T-helper 9 cell (primary cell): ENCODE measurements at places on chromosomes 7 and 10.

DNA sequence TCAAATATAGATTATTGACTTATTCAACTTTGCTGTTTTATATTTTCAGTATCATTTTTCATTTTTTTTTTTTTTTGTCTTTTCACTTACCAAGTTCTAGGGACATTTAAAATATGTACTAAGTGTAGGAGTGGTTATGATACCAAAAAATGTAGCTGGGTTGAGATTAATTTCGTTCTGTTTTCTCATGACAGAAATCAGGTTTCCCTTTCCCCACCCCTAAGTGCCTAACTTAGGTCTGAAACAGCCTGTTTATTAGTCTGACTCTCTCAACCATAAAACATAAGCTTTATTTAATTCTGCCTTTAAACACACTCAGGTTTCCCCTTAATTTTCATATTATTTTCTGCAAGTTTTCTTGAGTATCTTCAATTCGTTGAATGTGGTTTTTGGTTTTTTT, 22.1 kb downstream of the TMEM106B start:
- no peak for DNase-seq

GRCh38 chr7:100013328-100013676, 2.1 kb upstream of the ZKSCAN1 start:
- no peak for DNase-seq

- no peak for DNase-seq
These were observed 554.8 kb downstream of the SORCS1 start for GRCh38 chr10:106609470-106610266.

DNA sequence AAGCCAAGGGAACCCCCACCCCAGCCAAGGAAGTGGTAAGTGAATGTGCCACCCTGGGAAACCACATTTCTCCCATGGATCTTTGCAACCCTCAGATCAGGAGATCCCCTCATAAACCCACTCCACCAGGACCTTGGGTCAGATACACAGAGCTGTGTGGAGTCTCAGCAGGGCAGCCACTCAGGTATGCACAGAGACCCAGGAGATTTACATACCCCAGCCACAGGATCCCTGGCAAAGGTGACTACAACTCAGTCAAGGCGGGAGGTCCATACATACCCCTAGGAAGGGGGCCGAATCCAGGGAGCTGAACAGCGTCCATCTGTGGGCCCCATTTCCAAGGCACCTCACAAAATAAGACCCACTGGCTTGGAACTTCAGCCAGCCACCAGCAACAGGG, 293.4 kb downstream of the CTNNA3 start:
- no peak for DNase-seq

DNA sequence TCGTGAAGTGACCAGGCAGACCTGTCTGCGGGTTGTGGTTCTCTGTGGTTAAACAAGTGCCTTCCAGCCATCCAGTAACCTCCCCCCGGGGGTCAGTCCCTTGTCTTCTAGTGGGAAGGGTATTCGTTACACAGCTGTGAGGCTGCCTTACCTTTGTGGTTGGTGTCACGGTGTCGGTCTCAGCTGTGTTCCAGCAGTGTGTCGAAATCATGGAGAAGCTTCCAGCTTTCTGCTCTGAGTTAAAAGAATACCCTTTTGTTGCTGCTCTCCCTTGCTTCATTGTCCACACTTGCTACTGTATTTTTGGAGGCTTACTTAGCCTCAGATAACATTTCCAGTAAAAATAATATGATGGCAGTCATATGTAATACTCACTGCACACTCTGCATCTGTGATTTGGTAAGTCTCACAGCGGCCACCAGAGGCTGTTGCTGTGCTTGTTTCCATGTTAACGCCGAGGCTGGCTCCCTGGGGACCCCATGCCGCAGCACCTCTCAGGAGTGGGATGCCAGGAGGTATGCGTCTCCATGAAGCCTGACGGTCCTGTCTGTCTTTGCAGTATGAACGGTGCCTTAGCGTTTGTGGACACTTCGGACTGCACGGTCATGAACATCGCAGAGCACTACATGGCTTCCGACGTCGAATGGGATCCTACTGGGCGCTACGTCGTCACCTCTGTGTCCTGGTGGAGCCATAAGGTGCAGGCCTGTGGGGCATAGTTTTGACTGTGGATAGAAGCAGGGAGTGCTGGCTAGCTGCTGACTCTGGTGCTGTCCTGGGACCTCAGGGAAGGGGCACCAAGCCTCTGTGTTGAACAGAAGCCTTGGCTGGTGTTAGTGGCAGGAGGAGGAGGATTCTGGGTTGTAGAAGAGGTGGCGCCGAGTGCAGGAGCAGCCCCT, 20.5 kb downstream of the EIF3B start:
- no peak for DNase-seq

DNA sequence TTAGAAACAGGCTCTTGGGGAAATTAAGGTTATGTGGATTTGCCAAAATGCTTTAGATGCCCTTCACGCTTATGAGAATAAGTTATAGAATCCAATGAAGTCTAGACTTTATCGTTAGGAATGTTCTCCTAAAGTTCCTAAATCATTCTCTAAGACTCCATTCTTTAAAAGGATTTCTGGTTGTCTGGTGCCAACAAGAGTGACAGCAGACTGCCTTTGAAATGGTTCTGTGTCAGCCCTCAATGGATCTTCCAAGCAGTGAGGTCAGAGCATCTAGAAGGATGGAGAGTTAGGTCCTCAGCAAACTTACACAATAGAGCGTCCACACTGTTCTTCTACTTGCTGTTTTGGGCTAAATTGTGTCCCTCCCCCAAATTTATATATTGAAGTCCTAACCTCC, 473.3 kb downstream of the GATA3 start:
- no peak for DNase-seq

DNA sequence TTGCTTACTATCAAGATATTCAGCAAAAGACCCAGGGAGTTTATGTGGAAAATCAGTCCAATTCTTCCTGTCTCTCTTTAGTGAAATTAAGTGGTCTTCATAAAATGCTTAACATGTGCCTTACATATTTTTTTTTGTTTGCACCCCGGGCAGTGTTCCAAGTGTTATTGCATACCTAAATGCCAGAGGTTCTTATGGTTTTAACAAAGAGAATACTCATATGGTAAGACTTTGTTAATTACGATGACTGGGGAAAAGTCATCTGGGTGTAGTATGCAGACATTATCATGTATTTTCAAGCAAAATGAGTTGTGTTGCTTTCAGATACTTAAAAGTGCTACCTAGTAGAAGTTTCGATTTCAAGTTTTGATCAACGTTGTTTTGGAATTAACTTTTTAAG, 82.6 kb downstream of the PRKG1 start:
- no peak for DNase-seq

- DNase-seq = no peak
These were observed 55.4 kb downstream of the CAMK2B start for GRCh38 chr7:44269943-44270493.

DNA sequence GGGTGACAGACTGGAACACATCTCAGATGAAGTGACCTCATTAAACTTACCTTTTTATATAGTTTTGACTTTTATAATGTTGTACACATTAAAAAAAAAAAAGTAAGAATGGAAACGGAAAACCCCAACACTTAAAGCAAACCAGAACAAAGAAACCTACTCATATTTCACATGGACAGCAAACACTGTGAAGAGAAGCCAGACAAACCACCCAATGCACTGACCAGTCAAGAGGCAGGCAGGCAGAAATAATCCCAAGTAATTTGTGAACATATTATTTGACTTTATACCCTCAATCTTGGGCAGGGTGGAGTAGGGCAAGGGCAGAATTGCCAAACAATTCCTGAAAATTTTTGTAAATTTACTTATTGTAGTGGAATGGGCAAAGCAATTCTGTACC, 39.8 kb downstream of the WAPL start:
- no peak for DNase-seq

GRCh38 chr7:20282959-20283358, 47.7 kb upstream of the ITGB8 start:
- DNase-seq = no peak

DNA sequence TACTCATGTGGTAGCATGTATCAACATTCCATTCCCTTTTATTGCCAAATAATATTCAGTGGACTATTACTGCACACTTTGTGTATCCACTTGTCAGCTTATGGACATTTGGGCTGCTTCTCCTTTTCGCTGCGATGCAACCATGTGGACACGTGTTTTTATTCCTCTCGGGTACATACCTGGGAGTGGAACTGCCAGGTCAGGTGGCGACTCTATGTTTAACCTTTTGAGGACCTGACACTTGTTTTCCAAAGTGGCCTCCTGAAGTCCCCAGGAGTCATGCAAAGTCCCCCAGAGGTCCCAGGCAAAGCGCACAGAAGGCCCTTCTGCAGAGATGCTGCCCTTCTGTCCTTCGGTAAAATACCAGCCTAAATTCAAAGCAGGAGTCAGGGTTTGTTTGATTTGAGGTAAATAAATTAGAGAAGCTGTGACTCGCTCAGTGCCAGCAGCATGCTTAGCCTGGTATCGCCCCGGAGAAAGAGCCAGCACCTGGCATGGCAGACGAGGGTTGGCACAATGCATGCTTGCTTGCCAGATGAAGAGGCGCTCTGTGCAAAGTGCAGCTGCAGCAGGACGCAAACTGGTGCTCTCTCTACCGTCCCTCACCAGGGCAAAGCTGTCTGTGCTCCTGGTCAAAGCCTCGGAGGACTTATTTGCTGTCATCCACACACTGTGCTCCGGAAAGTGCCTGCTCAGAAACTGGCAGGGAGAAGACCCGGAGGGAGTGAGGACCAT, 37.8 kb downstream of the HIPK2 start:
- no peak for DNase-seq

- DNase-seq = no peak
These were observed 112.0 kb downstream of the NPTX2 start for GRCh38 chr7:98729121-98729520.

DNA sequence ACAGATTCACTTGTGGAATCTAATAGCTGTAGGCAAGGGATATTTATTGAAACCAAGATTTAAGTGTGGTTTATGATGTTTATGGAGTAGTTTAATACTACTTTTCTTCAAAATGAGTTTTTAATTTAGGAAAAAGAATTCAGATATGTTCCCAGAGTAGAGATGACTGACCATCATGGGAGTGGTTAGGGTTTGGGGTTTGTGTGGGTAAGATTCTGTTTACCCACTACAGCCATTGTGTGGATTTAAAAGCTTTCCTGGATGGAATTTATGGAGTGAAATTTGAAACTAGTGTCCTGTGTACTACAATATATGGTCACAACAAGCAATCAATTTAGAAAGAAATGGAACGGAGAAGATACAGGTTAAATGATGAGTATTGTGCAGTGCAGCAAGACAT, 453.5 kb downstream of the AUTS2 start:
- DNase-seq = no peak

GRCh38 chr7:15326044-15326644, 235.7 kb downstream of the AGMO start:
- DNase-seq = no peak

DNA sequence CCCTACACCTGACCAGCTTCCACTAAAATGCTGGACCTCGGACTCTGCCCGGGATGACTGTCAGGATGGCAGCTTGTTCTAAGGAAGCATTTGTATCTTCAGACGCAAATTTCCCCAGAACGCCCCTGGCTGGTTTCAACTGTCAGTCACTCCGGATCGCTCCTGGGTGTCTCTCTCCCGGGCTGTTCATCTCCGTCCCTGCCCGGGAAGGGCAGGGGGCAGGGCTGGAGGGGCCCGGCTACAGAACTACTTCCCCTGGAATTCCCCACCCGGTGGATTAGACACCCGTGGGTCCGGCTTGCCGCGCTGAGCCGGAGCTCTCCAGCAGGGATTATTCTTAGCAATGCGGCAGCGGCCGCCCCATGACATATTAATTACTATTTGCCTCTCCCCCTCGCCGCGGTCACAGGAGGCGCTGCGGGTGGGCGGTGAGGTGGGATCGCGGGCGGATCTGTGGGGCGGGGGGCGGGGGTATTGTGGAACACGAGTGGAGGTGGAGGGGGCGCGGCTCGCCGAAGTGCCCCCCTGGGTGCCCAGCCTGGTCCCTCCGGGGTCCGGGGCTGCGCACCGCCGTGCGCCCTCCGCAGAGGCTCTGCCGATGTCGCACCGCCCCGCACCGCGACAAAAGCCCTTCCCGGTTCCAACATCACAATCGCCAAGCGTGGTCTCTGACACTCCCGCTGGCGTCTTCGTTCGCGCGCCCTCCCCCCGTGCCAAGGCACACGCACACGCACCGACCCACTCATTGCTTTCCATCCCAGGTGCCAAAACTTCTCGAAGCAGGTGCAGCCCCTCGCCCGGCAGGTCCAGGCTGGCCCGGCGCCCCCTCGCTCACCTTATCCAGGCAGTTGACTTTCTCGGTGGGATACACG, 276.1 kb upstream of the NEBL start:
- DNase-seq = no peak

DNA sequence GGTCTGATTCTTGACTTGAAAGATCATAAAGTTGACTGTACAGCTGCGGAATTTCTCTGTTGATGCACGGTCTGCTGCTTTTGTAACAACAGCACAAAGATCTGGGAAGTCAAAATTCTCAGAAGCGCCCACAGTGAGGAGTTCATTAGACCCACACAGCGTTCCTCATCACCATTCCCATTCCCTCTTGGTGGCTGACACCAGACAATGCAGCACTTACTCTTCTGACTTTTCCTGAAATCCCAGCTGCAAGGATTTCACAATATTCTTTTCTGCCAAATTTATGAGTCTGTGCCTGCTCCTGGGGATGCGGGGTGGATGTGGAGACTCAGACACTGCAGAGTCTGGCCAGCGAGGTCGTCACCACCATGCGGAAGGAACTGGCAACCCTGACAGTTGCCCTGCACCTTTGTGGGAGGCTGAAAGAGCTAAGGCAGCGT, 233.9 kb downstream of the FANK1 start:
- no peak for DNase-seq

- no peak for DNase-seq
These were observed 46.2 kb downstream of the BAIAP2L1 start for GRCh38 chr7:98354511-98355249.

DNA sequence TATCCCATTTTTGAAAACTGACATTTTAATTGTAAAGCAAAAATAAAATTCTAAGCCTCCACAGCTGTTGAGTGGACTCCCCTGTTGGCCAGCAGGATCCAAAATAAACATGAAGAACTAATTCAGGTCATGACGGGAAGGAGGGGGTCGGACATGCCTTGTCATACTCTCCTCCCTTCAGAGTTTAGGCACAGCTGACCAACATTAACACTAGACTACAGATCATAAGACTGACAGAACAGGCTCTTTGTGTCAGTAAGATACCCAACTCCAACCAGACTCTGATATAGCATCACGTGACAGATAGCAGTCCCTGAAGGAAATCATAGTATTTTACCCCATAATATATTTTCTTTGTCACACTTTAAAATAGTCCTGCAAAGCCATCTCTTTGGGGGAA, 20.9 kb upstream of the ZNF12 start:
- DNase-seq = no peak
